ENCODE measurements at places on chromosomes 1 and 21. TPM values are rescaled to one million over a fixed set of nuclear protein-coding genes. Genes with fewer than 3 reads are reported as not detected.

TMPRSS15 gene
- not detected for total RNA-seq

- DNase-seq, result no peak
These were observed 130.5 kb downstream of the RABGAP1L start for GRCh38 chr1:174289644-174290310.

HES2 gene
- 0.62 TPM for total RNA-seq

DNA sequence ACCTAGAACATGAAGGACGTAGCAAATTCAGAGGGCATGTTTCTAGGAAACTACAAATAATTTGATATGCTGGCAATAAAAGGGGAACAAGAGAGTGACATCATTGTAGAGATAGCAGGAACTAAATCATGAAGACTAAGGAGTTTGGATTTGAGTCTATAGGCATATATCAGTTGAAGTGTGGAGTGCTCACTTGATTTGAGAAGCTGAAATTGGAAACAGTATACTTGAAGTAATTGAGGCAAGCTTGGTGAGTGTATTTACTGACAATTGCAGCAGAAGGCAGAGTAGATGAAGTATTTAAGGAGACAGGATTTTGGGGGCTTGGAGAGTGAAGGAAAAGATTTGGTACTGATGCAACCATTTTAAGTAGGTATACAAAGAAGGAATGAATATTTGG is 6.4 kb upstream of the TMCO2 start:
- no peak for DNase-seq

GRCh38 chr1:244011271-244011670 is 39.8 kb upstream of the ZBTB18 start:
- DNase-seq, result no peak

GRCh38 chr1:201552941-201553351 is 14.0 kb downstream of the NAV1 start:
- DNase-seq, result no peak

GBP7 gene
- total RNA-seq, result not detected

DNA sequence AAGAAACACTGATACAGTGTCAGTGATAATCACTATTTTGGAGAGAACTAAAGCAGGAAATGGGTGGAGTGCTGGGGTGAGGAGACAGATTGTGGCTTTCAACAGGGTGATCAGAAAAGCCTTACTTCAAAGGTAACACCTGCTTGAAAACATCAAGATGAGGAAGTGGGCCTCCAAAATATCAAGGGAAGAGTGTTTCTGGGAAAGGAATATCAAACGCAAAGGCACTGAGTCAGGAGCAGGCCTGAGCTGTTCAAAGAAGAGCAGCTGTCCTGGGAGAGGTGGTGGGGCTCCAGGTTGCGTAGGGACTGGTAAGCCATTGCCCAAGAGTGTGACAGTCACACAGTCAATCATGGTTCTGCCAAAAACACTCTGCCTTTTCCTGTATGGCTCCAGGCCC is 47.1 kb upstream of the ATP1A1 start:
- no peak for DNase-seq

DNAJC6 gene
- total RNA-seq, result 10.9 TPM

DNA sequence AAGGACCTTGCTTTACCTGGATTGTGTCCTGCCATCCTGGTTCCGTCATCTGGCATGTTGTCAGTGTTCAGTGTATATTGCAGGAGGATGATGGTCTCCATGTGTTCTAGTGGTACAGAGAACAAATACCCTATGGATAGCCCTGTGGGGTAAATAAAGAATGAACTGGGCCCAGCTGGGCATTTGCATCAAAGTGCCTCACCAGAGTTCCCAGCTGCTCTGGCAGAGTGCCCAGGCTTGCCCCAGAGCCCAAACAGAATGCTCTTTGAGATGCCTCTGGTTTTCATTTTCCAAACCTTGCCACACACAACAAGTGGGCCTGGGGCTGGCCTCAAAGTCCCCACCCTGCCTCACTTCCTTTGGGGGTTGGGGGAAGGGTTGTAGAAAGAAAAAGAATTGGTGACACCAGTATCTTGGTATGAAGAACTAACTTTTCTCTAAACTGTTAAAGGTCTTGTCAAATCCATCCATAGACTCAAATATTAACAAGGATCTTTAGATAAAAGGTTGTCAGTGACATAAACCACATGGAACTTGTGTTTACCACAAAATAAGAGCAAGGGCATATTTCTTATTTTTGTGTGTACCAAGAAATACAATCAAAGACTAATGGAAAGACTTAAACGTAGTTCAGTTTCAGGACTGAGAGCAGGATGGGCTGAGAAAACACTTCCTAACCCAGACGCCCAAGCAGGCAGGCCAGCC is 82.2 kb downstream of the LMO4 start:
- DNase-seq, result no peak

GRCh38 chr1:233982827-233983518 is 78.5 kb downstream of the SLC35F3 start:
- no peak for DNase-seq

DSTYK gene
- 13.9 TPM for total RNA-seq

SNAPIN gene
- total RNA-seq, result 48.5 TPM

GRCh38 chr1:209431813-209432442 is 151.6 kb upstream of the CAMK1G start:
- no peak for DNase-seq

DNA sequence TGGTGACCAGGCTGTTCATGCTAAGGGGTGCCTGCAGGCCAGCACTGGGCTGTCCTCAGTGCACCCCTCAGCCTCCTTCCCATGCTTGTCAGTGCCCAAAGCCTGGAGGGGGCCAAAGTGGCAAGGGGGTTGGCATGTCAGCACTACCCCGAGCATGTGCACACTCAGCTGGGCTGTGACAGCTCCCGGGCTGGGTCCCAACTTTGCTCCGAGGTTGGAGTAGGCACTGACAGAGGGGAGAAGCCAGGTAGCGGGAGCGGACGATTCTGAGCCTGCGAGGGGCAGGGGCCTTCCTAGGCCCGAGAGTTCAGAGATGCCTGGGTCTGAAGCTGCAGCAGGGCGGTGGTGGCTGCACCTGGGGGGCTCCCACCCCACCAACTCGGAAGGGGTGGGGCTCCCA is 119.0 kb downstream of the MAST2 start:
- peak; percentile 14 for DNase-seq

DNA sequence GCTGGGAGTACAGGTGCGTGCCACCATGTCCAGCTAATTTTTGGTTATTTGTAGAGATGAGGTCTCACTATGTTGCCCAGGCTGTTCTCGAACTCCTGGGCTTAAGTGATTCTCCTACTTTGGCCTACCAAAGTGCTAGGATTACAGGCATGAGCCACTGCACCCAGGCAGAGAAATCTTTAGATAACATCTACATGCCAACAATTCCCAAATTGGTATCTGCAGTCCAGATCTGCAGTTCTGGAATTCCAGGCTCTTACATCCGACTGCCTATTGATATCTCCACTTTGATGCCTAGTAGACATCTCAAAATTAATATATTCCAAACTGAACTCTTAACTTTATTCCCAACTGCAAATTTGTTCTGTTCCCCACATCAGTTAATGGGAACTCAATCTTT is 23.3 kb downstream of the INAVA start:
- no peak for DNase-seq

KCNE2 gene
- total RNA-seq, result not detected

- DNase-seq, result no peak
These were observed 78.4 kb upstream of the GPR88 start for GRCh38 chr1:100459358-100460114.

DNA sequence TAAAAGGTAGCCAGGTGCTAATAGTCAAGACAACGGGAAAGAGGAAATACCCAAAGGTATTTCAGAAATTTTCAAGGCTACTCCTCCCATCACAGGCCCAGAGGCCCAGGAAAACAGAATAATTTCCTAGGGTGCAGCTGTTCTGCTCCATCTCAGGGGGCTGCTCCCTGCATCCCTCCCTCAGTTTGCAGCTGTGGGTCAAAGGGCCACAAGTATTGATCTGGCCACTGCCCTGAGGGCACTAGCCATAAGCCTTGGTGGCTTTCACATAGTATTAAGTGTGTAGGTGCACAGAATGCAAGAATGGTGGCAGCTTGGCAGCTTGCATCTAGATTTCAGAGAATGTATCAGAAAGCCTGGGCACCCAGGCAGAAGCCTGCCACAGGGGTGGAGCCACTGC is 179.5 kb downstream of the TTLL7 start:
- DNase-seq, result no peak

PLPPR5 gene
- total RNA-seq, result 0.41 TPM

DMBX1 gene
- total RNA-seq, result 4.2 TPM

SNX27 gene
- 47.8 TPM for total RNA-seq

SLC6A9 gene
- total RNA-seq, result 6.4 TPM

TAS1R1 gene
- total RNA-seq, result 0.15 TPM

- no peak for DNase-seq
These were observed 85.9 kb downstream of the ADSS2 start for GRCh38 chr1:244365809-244366208.

RCSD1 gene
- 0.31 TPM for total RNA-seq

RNF187 gene
- total RNA-seq, result 183 TPM

PTGS2 gene
- total RNA-seq, result 1.7 TPM

CNIH3 gene
- 5.3 TPM for total RNA-seq

DNA sequence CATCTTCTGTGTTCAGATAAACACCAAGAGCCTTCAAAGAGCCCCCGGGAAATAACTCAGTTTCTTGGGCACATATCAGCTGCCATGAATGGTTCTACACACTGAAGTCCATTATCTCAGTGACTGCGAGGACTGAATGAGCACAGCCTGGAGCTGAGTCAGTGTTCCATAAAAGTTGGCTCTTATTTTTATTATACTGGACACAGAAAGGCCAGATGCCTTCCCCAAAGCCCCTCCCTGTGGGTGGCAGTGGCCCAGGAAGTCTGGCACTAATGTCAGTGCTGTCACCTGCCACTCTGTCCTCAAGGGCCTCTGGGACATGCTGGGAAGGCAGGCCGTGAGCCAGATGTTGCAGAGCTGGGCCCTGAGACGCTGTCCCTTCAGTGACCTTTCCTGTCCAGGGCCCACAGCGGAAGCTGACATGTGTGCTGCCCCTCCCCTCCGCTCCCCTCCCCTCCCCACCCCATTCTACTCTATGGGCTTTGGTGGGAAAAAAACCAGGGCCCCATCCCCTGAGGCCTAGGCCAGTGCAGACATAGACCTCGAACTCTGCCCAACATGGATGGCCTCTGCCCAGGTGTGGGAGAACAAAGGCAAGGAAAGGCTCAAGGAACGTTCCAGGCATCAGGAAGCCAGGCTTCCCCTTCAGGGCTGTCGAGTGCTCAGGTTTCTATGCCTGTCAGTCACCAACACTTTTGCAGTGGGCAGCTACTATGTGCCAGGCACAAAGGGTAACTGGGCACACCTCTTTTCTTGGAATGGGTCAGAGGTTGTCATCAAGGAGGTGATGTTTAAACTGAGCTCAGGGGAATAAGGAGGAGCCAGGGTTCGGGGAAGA is 22.4 kb upstream of the NPPB start:
- DNase-seq, result peak; percentile 36

DNA sequence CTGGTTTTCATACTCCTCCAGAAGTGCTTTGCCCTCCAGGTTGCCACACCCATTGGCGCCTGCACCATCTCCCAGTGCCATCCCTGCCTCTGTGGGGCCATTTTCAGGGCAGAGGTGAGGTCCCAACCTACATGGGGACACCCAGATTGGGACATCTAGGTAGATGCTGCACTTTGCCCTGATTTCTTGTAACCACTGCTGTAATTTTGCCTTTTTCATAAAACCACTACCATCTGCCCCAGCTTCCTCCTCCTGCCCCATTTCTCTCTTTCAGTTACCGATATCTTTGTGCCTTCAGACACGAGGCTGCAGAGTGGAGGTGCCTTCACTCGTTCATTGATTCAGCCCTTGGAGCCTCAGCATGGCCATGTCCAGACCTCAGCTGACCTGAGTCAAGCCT is 21.4 kb downstream of the FAAH start:
- DNase-seq, result no peak

DNA sequence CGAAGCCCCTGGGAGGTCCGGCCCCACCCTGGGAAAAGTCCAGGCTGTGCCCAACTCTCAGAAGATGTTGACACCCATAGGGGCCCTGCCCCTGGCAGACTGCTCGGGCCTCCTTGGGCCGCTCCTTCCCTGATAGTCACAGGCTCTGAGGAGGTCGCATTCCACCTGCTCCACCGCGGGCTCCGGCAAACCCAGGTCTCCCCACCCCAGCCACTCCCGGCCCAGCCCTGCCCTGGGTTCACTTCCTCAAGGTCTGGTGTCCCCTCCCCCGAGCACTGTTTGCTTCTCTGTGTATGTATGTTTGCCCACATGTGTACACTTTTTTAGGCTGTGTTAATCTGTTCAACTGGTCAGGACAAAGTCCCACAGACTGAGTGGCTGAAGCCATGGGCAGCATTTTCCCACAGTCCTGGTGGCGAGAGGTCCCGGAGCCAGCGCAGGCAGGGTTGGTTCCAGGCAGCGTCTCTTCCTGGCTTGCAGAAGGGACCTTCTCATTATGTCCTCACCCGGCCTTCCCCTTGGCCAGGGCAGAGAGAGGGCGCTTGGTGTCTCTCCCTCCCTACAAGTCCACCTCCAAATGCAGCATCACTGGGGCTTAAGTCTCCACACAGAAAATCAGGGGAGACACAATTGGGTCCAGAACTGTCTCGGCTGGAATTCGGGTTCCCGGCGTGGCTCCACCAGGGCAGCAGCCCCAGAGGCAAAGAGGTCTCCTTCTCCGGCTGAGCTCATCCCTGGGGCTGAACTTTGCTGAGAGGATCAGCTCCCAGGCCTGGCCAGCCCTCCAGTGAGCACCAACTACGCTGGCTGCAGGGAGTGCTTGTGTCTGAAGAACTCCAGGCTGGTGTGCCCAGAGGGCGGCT is 10.5 kb upstream of the PRXL2B start:
- DNase-seq, result no peak
